Right atrium auricular region (tissue), 2 donors: ENCODE measurements at places on chromosomes 3 and 15.

- H3K4me3 ChIP-seq: no peak overlapping the region
- no peaks in the 10 kb centered on the region for H3K27me3 ChIP-seq
- no peak for DNase-seq
Measured at GRCh38 chr3:156489462-156489911, 65.4 kb downstream of the SSR3 start.

- H3K4me1 ChIP-seq: no peaks in the 10 kb centered on the region
- H3K36me3 ChIP-seq: no peaks in the 10 kb centered on the region
- no peak overlapping the region for H3K4me3 ChIP-seq
- H3K27me3 ChIP-seq: no peaks in the 10 kb centered on the region
- no peak overlapping the region for H3K27ac ChIP-seq
Measured at GRCh38 chr15:81575436-81576123, 201.6 kb upstream of the TMC3 start.

DNA sequence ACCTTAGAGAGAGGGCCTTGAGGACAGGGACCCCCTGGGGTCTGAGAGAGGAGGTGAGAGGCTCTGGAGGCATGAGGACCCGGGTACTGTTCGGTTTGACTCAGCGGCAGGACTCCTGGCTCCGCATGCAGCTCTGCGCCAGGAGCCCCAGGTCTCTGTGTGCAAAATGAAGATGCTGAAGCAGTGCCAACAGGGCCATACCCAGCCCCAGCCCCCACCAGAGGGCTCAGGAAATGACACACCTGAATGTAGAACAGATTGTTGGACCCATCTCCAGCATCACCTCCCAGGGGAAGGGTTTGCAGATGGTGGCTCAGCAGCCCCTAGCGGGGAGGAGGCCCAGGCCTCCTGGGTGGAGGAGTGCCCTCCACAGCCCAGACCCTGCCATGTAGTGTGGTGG lies 30.2 kb downstream of the EPHB3 start:
- no peak for DNase-seq
- no peak overlapping the region for H3K27ac ChIP-seq
- H3K36me3 ChIP-seq: no peaks in the 10 kb centered on the region

DNA sequence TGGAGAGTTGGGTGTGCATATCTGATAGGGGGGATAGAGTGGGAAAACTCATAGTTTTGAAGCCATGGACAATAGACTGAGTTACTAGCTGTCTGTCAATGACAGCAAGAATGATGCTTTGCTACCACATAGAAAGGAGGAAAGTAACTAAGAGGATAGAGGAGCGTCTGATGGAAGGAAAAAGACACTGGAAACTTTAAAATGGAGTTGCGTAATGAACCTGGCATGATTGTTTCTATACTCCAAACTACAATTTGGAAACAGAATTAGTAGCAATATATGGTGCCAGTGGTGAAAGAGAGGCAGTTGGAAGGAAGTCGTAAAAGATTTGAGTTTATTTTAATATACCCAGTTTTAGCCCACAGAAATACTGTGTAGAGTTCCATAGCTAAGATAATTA lies 163.6 kb downstream of the TUSC7 start:
- H3K4me3 ChIP-seq: no peak overlapping the region
- DNase-seq: no peak
- no peaks in the 10 kb centered on the region for H3K27me3 ChIP-seq
- H3K4me1 ChIP-seq: no peaks in the 10 kb centered on the region
- H3K27ac ChIP-seq: no peak overlapping the region
